AG08396 (cell line): ENCODE measurements at places on chromosomes 13 and 19.

- DNase-seq: no peak
These were observed 55.6 kb downstream of the SLC7A9 start for GRCh38 chr19:32813862-32814425.

GRCh38 chr13:40377783-40378182 is 288.7 kb downstream of the FOXO1 start:
- DNase-seq: peak; percentile 65

DNA sequence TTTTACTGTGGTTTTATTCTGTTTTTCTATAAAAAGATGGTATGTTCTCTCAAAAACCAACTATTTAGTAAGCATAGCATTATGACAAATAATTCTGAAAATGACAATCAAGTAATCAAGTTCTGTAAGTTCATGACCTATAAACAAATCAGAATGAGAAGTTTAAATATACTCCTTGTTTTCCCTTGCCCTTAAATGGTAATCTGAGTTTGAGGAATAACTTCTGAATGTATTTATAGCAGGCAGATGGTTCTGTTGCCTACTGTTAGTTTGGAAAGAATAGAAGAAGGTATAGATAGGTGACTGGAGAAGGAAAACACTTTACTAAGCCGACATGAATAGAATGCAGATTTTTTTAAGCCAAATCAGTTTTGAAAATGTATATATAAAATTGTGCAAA is 63.9 kb downstream of the POSTN start:
- no peak for DNase-seq

- no peak for DNase-seq
These were observed 292.5 kb downstream of the UQCRFS1 start for GRCh38 chr19:28920269-28921066.

GRCh38 chr19:14763497-14764145 is 14.7 kb downstream of the ADGRE2 start:
- DNase-seq: no peak

DNA sequence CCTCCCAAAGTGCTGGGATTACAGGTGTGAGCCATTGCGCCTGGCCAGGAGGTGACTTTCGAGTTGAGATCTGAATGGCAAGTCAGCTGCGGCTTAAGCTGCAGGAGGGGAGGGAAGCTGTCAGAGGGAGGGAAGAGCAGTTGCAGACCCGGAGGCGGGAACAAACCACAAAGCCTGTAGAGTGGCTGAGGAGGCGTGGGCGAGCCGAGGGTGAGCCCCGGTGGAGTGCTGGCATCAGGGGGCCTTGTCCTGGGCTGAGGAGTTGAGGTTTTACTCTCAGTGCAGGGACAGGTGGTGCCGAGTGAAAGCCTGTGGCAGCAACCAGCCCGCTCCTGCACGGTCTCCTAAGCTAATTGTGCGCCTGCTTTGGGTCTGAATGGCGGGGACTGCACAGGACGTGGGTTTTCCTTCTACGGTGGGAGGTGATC is 24.2 kb downstream of the PPP1R37 start:
- DNase-seq: no peak

DNA sequence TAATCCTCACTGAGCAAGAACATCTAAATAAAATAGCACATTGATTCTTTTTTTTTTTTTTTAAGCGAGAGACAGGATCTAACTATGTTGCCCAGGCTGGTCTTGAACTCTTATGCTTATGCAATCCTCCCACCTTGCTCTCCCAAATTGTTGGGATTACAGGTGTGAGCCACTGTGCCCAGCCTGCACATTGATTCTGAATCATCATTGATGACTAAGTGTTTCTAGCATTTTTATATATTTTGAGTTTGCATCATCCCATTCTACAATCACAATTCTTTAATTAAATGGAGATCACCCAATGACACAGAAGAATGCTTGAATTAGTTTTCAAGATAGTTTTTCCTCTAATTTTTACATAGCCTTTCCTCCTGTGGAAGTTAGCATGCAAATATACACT is 354.1 kb downstream of the KLF5 start:
- no peak for DNase-seq

DNA sequence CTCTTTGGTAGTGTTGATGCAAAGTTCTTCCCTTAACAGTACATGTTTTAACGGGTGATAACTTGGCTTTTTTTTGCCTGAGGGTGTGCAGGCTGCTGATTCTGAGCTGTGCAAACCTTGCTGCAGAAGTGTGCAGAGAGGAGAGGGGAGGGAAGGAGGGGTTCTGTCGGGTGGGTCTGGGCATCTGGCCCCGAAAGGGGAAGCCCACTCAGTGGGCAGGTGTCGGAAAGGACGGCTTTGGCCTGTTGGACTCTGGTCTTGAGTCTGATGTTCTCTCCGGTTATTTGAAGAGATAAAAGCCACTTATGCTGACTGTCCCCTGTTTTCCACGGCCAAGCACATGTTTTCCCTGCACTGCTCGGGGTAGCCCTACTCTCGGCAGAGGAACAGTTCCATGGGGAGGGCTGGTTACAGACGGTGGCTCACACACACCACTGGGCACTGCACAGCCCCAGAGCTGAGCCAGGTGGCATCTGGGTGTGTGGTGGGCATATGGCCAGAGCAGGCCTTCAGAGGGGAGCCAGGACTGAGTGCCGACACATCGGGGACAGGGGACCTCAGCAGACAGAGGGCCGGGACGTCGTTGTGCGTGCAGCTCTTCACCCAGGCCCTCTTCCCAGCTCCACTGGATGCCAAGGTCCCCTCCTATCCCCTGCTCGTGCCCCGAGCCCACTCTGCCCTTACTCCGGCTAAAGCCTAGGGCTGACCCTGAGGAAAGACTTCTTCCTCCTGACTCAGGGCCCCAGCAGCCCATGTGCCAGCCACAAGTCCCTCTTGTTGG is 93.2 kb downstream of the TEX29 start:
- DNase-seq: no peak

- DNase-seq: no peak
These were observed 2.6 kb upstream of the MYPOP start for GRCh38 chr19:45905011-45905410.

DNA sequence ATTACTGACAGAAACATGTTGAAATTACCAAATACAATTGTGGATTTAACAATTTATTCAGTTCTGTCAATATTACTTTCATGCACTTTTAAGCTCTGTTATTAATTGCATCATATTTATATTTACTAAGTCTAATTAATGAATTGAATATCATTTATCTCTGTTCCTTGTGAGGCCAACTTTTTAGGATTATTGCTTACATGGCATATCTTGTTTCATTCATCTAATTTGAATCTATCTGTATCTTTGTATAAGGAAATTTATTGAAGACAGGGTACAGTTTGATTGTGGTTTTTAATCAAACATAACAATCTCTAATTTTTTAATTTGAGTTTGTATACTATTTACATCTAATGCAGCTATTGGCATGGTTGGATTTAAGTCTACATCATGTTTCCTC is 249.9 kb upstream of the GPC6 start:
- no peak for DNase-seq

DNA sequence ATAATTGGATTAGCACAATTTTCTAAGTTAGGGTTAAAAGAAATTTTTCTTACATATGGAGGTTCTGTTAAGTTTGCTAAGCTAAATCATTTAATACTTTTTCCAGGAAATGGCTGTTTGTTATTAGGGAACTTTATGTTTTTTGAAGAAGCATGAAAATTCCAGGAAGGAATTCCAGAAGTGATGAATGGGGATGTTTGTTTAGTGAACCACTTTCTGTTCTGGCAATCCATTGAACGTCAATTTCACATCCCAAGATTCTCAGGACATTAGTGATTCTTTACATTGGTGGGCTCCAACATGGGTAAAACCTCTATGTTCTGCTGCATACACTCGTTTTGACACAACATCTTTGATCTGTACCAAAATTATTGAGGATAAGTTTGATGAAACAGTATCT is 534.4 kb downstream of the IRS2 start:
- DNase-seq: no peak

GRCh38 chr19:55212447-55212846 is 3.1 kb upstream of the PTPRH start:
- DNase-seq: no peak

DNA sequence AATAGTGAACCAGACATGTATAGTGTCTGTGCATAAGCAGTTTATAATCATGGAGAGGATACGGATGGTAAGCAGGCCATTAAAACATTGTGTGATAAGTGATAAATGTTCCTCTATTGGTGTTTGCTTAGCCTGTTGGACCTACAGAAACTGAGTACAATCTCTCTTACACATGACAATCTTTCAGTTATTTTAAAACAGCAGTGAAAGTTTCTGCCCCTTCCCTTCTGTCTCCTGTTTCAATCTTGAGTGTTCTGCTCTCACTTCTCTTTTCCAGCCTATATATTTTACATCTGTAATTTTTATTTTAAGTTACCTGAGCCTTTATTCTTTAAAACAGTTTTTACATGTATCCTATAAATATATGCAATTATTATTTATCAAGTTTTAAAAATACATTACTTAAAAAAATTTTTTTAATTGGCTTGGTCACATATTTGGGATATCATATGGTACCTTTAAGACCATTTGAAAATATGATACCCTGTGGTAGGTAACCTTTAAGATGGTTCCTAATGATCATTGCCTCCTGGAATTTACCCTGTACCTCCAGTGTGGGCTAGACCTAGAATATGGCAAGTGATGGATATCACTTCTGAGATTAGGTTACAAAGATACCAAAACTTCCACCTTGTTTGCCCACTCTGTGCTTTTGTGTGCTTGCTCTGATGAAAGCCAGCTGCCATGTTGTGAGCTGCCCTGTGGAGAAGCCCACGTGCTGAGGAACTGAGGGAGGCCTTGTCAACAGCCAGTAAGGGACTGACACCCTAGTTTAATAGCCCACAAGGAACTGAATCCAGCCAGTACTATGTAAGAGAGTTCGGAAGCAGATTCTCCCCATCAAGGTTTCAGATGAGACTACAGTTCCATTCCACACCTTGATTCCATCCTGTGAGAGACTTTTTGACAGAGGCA is 99.3 kb downstream of the DHRS12 start:
- DNase-seq: no peak

GRCh38 chr13:45747071-45747470 is 45.0 kb downstream of the CBY2 start:
- DNase-seq: no peak

DNA sequence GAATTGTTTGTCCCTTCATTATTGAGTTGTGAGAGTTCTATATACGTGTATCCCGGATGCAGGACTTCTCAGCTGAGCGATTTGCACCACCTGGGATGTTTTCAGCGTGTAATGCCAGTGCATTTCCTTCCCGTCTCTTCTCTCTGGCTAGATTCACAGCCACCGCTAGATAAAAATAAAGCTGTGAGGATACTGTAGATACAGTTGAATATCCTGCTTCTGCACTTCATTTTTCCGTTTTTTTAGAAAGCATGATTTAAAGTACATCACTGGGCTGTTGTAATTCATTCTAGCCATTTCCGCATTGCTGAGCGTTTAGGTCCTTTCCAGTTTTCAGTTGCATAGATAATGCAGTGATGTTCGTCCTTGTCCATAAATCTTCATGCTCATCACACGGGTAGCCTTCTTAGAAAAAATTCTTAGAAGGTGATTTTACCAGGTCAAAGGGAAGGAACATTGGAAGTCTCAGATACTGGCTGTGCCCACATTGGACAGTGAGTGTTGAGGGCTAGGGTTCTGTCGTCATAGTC is 14.7 kb downstream of the PPP1R37 start:
- DNase-seq: no peak

DNA sequence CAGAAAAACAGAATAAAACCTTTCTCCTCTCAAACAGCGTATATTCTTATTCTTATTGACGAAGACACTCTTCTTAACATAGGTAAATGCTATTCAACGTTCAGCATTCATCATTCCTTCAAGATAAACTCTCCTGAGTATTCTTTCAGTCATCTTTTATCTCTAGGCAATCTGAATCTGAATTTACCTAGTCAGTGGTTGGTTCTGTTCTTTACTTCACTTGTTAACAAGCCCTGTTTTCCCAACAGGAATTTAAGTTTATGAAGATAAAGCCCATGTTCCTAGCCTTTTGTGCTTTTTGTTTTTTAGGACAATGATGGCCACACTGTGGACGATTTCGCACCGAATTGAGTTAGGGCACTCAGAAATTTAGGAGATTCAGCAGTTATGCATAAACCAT is 3.2 kb downstream of the ELF1 start:
- no peak for DNase-seq

DNA sequence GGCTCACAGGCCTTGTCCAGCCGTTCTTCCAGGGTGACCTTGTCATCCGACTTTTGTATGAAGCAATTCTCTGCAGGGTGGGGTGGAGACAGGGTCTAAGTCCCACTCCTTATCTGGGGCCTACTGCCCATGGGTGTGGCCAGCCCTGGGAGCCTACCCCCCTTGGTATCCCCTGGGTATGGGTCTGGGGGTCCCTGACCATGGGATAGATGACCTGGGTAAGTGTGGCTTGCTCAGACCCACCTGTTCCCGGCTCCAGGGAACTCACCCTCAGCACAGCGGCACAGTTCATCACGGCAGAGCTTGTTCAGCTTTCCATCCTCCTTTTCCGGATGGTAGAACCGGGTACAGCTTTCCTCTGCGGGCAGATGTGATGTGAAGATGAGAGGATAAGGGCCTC is 9.2 kb upstream of the TNFSF14 start:
- no peak for DNase-seq

DNA sequence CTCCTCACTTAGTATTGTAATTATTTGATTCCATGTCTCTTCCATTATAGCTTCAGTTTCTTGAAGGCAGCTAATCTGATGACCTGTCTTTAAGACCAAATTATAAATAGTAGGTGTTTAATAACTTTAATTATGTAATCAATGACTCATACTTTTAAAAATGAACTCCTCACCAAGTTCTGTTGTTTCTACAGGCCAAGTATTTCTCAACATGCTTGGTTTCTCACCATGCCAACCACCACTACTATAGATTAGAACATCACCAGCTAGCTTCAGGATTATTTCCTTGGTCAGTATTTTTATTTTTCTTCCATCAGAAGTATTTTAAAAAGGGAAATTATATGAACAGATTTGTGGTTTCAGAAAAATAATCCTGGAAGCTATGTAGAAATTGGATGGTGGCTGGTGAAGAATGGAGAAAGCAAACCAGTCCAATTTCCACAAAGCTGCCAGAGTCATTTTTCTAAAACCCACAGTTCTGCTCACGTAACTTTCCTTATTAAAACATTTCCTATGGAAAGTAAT is 237.7 kb upstream of the DACH1 start:
- DNase-seq: no peak

GRCh38 chr19:16587833-16588823 is 15.9 kb upstream of the SLC35E1 start:
- no peak for DNase-seq

DNA sequence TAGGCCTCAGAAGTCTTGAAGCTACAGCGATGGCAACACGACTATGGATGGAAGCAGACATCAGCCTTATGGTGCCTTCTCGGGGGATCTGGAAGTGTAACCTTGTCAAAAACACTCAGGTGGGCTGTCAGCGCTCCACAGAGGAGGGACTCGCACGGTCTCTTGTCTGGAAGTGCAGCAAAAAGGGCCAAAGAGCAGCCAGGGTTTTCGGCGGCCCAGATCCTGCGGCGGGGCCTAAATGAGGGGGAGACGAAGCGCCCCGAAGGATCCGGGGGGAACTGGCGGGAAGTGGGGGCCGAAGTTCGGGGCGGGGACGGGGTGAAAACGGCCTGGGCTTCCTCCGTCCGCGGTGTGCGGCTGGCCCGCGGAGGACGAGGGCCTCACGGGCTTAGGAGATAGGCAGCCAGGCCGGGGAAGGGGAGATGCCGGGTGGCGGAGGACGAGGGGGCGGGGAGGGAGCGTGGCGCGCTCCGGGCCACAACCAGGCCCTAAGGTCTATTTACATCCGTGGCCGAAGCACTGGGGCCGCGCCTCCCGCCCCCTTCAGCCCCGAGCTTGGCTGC is 637 bp downstream of the RANBP3 start:
- DNase-seq: no peak

- DNase-seq: peak; percentile 100
These were observed at the start of gene BSG for GRCh38 chr19:572140-572742. Gene BSG (plus strand): TSS chr19:572596. CDS start chr19:572635, 39 bp downstream.

- no peak for DNase-seq
These were observed 5.3 kb downstream of the SLC27A1 start for GRCh38 chr19:17475541-17476115.
